NCI-H1092 (cell line): ENCODE measurements at places on chromosomes 12 and 14.

DNA sequence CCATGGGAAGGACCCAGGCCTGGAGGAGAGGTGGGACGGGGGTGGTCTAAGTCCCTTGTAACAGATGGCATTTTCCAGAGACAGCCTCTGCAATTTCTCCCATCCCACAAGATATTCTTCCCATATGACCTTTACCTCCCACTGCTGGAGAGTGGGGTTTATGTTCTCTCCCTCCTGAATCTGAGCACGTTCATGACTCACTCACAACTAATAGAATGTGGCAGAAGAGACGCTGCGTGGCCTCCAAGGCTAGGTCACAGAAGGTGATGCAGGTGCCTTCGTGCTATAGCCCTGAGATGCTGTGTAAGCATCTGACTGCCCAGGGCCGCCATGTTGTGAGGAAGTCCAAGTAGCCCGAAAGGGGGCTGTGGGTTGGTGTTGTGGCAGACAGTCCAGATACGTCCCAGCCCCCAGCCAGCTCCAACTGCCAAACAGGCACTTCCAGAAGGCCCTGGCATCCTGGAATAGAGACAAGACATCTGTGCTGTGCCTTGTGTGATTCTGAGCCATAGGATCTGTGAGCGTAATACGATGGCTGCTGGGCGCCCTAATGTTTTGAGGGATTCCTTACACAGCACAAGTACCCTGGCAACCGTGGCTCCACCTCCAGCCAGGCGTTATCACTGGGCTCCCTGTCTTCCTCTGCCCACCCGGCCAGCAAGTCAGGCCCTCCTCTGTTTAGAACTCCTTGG is 56.1 kb upstream of the NCOR2 start:
- no peak for DNase-seq

- no peak for DNase-seq
Measured at GRCh38 chr14:105018414-105018813, 2.5 kb downstream of the CDCA4 start.

- no peak for DNase-seq
Measured at GRCh38 chr14:35594616-35595015, 60.7 kb downstream of the INSM2 start.

DNA sequence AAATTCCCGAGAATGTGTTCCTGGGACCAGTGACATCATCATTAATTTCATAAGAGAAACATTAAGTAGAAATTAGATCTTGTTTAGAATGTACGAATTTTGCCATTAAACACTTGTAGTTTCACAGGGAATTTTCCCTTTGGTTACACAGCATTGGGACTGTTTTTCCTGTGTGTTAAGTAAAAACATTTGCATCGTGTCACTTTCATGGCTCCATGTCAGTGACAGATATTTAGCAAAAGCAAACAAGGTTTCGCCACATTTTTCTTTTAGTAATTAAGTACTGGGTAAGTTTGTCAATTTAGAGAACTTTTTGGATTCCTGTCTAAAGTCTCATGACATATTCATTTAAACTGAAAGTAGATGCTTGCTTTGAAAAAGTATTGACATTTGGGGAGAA is 45.5 kb upstream of the OVCH1 start:
- DNase-seq = no peak

GRCh38 chr12:131850856-131851559 is 22.8 kb downstream of the MMP17 start:
- DNase-seq = peak; percentile 31

DNA sequence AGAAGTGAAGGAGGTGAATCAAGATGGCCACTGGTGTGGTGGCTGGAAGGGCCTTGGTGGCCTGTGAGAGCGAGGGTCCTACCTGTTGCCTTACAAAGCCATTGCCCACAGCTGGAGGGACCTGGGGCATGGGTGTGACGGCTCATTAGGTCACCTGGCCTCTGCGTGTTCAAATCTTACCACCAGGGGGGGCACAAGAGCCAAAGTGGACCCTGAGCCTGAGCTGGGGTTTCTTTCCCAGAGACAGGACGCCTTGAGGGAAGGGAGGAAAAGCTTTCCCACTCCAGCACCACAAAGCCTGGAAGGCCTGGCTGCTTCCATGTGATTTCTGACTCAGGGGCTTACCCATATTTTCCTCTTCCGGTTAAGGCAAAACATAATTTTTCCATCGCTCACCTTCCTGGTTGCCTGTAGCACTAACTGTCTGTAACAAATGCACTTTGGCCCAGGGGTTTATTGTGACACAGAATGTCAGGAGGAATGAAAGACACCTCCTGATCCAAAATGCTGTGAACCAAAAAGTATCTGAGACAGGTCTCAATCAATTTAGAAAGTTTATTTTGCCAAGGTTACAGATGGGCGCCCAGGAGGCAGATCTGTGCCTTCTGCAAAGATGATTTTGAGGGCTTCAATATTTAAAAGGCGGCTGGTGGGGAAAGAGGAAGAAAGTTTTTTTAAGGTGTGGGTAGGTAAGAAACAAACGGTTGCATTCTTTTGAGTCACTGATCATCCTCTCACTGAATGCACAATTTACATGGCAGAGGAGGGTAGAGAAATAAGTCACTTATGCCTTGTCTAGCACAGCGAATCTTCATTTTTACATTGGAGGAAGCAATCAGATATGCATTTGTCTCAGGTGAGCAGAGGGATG is 4.3 kb upstream of the CD9 start:
- DNase-seq = peak; percentile 40
